ENCODE measurements at places on chromosomes 11 and 22.

DNA sequence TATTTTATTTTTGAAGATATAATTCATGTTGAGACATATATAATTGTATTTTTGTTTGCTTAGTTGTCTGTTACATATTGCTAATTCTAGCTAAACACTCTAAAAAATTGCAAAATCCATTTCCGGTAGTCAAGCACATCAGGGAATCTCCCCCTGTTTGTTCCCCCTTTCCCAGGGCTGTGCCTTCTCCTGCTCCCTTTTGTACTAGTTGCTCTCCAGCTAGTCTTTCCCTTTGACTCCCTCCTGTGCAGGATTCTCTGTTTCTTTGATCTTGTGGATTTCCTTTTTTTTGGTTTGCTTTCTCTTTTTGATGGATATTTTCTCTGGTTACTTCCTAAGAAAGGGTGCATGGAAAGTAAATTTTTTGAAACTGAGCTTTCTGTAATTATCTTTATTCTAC, 188.1 kb upstream of the PLET1 start:
- DNase-seq, result no peak

- DNase-seq, result no peak
Measured at GRCh38 chr11:121566279-121567168, 113.8 kb upstream of the SORL1-AS1 start.

- DNase-seq, result no peak
Measured at GRCh38 chr22:45962434-45962718, 14.6 kb downstream of the WNT7B start.

GRCh38 chr22:23516304-23516703, 63.8 kb downstream of the IGLL1 start:
- no peak for DNase-seq

- DNase-seq, result peak; percentile 94
Measured at GRCh38 chr11:118883368-118884071, at the start of gene CXCR5. Gene CXCR5 (plus strand): TSS chr11:118883892. CDS start chr11:118883942, 50 bp downstream.

GRCh38 chr11:126793596-126793995, 207.0 kb downstream of the KIRREL3 start:
- DNase-seq, result no peak

- DNase-seq, result no peak
Measured at GRCh38 chr11:69654001-69654659, 13.2 kb downstream of the CCND1 start.

GRCh38 chr11:22089609-22090008, 103.3 kb upstream of the ANO5 start:
- no peak for DNase-seq

DNA sequence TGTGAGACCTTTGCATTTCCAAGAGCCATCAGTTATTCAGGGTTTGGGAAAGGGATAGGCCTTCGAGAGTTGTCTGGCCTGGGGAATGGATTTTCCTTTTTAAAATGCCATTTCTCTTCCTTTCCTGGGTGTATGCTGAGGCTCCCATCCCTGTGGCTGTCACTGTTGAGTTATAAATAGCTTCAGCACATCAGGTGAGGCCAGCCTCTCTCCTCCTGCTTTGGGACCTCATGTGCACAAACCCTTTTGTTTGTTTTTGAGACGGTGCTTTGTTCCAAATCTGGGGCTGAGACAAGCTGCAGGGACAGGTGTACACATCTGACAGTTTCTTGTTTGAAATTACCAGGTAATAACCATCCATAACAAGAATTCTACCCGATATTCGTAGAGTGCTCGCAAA, 1.3 kb downstream of the TEF start:
- DNase-seq, result no peak

DNA sequence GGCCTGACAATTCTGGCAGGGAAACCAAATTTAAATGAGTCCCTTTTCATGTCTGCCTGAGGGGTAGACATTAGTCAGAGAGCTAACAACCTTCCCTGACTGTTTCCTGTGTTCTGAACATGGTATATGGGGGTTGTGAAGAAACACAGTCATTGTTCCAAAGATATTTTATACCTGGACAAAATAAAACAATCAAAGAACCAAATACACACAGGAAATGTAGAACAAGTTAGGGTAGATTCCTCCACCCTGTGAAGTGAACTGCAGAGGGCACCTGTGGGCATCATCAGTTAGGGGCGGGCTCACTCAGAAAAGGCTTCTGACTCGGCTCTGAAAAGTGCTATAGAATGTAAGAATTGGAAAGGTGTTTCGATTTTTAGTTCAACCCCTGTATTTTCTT, 231.9 kb upstream of the CADM1 start:
- no peak for DNase-seq

DNA sequence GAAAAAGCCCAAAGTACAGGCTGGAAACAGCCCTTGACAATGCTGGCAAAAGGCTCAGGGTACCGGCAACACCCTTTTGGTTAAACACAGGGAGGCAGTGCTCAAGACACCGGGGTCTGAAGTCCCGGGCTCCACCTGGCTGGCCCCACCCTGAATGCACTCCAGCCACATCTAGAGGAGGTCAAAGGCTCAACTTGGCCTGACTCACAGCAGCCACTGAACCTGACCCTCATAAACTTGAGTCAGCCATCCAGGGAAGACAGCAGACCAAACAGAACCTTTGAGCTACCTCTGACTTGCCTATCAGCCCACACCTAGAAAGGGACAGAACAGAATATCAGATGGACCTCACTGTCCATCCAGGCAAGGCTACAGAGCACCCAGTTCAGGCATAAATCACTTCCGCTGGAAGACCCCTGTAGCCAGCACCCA, 3.8 kb downstream of the CFL1 start:
- no peak for DNase-seq

DNA sequence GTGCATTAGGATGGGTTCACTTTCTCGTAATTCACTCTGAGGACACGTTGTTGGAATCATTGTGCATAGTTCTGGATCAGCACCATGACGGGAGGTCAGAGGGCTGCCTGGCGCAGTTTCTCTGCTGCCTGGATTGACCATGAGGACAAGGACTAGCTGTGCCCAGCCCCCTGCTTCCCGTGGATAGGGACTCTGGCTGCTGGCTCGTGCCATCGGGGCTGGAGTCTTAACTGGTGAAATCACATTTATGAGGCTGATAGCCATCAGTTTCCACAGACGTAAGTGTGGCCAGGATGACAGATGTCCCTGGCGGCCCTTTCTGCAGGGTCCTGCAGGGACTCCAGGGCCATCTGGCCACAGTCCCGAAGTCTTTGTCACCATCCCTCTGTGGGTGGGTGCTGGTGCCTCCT, 24.1 kb upstream of the GRAMD4 start:
- no peak for DNase-seq

- no peak for DNase-seq
Measured at GRCh38 chr11:122108192-122108799, 7.7 kb downstream of the BLID start.

DNA sequence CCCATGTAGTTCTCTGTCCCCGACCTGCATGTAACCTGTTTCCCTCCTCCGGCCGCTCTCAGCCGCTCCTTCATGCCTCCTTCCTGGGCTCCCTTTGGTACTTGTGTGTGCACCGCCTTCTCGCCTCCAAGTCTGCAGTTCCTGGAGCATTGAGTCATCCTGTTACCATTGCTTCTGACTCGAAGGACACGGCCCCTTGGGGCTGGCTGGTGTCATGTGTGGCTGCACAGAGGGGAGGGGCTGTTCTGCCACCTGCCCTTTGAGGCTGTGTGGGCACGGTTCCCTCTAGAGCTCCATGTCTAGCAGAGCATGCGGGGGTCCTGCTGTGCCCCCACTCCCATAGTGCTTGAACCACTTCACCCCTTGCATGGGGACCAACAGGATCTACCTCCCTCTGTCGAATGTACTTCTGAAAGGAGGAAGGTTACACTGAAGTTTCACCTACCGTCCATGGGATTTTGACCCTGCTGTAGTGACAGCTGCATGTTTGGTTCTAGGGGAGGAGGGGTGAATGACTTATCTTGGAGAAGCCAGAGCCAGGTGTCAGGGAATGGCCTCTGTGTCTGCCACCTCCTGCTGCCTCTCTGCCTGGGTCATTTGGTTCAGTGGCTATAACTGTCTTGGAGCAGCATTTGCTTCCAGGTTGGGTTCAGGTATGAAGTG, 39.6 kb downstream of the BCR start:
- DNase-seq, result peak; percentile 65

- peak; percentile 81 for DNase-seq
Measured at GRCh38 chr11:128695539-128696221, 1.8 kb downstream of the FLI1 start.

GRCh38 chr22:46604306-46604690, 15.9 kb upstream of the GRAMD4 start:
- no peak for DNase-seq

GRCh38 chr11:28636566-28636965, 528.4 kb downstream of the METTL15 start:
- no peak for DNase-seq

GRCh38 chr11:127383026-127383425, 382.5 kb upstream of the KIRREL3 start:
- no peak for DNase-seq

All from B cell (primary cell).